Stimulated activated CD8-positive, alpha-beta memory T cell treated with anti-CD3 and anti-CD28 coated beads, Interleukin-4, amount 100 ng/mL, for 1 hour (primary cell): ENCODE measurements at places on chromosomes 11 and 22.

DNA sequence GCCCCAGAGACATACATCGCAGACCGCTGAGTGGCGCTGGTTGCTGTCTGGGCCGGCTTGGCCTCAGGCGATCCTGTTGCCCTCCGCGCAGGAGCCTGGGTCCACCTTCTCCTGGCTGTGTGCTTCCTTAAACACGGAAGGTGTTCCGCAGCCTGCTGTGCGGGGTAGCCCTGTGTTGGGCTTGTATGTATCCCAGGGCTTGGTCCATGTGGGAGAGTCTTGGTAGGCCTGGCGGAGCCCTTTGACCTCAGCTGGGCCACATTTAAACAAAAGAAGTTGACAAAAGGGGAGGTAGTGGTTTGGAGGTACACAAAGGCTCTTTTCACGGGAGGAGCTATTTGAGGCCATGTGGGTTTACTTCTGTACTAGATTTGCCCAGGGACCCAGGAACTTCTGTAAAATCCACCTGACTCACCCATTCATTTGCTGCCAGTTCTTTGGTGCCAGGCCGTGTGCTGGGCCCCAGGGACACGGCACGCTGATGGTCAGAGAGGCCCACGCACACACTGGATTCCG is 11.0 kb upstream of the GRAMD4 start:
- DNase-seq: no peak

DNA sequence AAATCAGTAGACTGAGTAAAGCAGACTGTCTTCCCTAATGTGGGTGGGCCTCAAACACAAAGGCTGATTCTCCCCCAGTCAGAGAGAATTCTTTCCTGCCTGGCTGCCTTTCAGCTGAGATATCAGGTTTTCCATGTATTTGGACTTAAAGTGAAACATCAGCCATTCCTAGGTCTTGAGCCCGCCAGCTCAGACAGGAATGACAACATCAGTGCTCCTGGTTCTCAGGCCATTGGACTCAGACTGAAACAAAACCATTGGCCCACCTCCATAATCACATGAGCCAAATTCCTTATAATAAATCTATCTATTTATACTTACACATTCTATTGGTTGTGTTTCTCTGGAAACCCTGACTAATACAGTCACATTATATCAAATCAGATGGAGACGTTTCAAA is 56.7 kb upstream of the CLPB start:
- DNase-seq: no peak

- DNase-seq: no peak
Observed at GRCh38 chr11:94546886-94547285, 3.2 kb downstream of the FUT4 start.

DNA sequence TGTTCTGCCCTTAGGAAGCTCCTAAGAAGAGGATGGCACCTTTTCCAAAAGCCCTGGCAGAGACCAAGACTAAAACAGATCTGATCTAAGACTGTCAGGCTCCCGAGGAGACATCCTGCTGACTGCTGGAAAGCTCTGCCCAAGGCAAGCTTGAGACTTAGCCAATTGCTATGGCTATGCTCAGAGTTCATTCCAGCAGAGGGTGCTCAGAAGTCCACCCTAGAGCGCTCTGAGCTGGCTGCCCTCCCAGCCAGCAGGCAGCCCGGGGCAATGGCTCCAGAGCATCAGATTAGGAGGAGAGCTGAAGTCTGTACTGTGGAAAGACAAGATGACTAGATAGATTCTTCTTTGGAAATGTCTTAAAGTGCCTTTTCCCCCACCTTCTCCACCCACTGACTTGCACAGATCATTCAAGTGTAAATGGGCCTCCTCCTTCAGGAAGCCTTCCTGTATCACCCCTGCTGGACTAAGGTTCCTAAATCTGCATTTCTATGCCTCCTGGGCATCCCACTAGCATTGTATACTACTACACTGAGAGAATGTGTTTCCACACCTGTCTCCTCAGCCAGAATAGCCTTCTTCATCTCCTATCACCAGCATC is 23.4 kb downstream of the LRRC55 start:
- DNase-seq: no peak

GRCh38 chr11:7654195-7654705 is 19.1 kb downstream of the CYB5R2 start:
- DNase-seq: no peak

GRCh38 chr22:32613773-32614392 is 139.3 kb downstream of the FBXO7 start:
- no peak for DNase-seq

DNA sequence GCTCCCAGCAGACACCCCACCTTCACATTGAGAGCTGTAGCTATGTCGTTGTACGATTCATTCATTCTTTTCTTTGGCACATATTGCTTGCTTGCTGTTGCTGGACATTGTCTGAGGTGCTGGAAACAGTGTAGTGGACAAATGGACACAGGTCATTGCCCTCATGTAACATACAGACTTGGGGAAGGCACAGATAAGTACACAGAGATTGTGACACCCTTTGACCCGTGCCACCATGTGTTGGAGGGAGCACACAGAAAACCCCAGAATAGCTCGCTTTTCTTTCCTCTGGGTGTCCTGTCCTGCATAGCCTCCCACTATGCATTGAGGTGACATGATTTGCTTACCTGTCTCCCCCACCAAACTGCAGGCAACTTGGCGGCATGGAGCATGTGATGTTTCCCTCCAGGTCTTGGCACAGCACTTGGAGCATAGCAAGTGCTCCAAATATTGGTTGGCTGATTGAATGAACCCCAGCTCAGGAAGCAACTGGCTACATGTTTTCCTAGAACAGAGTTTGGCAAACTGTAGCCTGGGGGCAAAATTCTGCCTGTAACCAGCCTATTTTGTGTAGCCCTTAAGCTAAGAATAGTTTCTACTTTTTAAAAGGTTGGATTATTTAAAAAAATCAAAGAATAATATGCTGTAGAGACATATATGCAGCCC is 30.9 kb upstream of the NECTIN1 start:
- no peak for DNase-seq

GRCh38 chr22:50439314-50439870 is 35.4 kb downstream of the SBF1 start:
- no peak for DNase-seq

- DNase-seq: no peak
Observed at GRCh38 chr11:59755701-59756557, 753 bp downstream of the STX3 start.

- DNase-seq: no peak
Observed at GRCh38 chr11:10679644-10680043, 13.9 kb downstream of the IRAG1 start.

DNA sequence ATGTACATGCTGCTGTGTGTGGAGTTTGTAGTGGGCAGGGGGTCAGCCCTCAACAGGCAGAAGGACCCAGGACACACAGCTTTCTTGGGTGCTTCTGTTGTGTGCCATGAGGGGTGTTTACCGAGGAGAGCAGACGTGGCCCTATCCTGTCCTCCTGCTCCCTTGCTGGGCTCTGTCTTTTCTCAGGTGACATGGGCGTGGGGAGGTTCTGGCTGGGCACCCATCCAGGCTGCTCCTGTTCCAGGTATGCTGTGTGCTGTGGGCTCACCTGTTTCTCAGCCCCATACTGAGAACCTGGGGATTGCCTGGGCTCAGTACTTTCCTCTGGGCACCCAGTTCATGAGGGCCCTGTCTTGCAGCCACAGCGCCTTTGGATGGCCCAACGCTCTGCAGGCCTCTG is 23.3 kb downstream of the MICALL1 start:
- no peak for DNase-seq

DNA sequence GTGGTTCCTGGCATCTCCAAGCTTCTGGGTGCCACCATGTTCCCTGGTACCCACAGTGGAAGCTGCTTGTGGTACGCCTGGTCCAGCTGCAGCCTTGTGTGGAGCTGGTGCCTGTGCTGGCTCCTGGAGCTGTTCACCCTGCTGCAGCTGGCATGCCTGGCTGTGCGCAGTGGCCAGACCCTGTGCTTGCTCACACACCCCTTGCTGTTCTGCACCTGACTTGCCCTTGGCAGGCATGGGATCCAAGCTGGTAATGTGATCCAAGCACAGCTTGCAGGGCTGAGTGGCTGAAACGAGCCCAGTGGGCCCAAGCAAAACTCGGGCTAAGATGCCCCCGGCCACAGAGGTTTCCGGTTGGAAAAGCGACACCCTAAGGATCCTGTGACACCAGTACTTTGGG is 104.7 kb upstream of the CLMP start:
- DNase-seq: no peak

GRCh38 chr11:47394322-47395222 is 13.8 kb upstream of the SLC39A13 start:
- DNase-seq: no peak

DNA sequence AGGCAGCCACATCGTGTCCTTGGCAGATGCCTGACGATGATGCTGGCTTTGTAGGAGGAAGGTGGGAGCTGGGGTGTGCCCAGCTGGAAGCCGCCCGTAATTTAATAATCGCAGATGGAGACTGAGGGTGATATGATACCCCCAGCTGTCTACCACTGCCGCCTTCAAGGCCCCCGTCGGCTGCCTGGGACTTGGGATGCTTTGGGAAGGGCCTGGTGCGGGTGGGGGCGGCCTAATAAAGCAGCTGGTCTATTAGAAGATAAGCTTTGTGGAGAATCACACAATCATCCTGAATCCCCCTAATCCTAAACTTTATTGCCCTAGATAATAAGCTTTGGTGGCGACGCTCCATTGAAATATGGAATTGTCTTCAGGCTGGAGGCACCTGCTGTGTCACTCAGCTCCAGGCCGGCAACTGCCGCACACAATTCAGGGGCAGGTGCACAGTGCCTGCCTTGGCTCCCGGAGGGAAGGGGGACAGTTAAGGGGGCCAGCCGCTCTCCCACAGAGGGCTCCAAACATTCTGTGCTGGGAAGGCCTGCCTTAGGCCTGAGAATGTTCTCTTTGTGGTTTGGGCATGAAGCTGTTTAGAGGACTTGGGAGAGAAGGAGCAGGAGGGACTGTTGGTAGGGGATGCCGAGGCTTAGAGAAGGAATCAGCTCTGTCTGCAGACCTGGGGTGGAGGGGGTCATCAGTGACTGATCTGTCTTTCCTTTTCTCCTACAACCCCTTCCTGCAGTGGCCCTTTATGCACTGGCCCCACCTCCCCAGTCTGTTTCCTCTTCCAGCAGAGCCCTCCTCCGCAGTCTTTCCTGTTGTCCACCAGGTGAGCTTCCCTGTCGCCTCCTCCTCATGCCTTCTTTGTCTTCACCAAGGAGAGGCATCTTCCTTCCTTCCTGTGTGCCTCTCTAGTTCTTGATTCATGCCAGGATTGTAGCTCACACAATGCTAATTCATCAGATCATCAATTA is 65.3 kb downstream of the ARL14EP start:
- no peak for DNase-seq

DNA sequence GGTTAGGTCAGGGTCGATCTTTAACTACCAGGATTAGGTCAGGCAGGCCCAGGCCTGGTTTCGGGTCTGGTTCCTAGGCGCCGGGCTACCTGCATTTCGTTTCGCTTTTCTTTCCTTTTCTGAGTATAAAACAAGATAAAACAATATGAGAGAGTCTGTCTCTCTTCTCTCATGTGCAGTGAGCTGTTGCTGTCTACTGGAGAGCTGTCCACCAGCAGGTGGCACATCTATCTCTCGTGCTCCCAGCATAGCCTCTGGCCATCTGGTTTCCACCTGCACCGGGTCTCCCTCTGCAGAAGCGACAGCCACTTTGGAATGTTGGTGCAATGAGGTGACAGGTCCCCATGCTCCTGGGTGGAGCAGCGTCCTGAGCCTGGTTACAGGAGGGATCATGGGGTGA is 27.6 kb downstream of the RIBC2 start:
- no peak for DNase-seq

DNA sequence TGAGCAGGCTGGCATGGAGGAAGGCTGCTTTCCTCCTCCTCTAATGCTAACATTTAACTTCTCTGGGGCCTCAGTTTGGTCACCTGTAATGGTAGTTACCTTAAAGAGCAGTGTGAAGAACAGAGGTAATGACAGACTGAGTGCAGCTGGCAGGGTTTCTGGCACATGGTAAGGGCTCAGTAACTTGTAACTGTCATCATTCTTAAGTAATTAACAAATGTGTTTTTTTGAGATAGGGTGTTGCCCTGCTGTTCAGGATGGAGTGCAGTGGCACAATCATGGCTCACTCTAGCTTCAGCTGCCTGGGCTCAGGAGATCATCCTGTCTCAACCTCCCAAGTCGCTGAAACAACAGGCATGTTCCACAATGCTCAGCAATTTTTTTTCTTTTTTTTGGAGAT is 242.0 kb upstream of the SYN3 start:
- no peak for DNase-seq

GRCh38 chr11:2574553-2575535 is 125.0 kb downstream of the KCNQ1OT1 start:
- no peak for DNase-seq

GRCh38 chr11:64638018-64638665 is 47.1 kb downstream of the SLC22A12 start:
- no peak for DNase-seq

DNA sequence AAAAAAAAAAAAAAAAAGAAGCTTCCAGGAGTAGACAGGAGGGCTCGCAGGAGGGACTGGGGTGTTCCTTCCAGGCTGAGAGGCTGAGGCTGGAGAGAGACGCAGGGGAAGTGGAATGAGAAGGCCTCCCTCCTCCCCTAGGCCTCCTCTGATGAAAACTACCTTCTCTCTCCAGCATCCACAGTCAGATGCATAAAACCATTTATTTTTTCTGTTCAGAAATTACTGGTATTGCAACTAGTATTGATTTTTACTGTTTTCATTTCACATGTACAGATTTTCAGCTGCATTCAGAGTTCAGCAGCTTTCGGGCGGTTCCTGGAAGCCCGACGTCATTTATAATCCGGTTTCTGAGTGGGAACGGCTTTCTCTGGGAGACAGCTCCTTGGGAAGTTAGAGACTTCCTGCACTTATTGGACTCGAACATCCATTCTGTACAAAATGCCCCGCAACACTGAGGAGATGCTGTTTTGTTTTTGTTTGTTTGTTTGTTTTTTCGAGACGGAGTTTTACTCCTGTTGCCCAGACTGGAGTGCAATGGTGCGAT is 6.9 kb upstream of the NFAM1 start:
- no peak for DNase-seq

DNA sequence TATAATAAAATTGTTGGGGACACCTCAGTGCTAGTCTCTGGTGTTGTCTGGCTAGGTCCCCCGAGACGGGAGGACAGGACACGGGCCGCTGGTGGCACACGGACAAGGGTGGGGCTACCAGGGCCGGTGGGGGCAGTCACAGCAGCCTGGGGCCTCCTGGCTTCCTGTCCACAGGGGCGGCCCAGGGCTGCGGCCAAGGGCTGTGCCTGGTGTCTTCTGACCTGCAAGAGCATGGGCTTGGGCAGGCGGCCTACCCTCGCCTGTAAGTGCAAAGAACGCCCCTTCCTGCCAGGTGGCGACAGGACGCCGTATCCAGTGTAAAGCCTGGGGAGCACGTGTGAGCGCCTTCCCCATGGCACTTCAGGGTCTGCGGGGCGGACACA is 3.6 kb downstream of the LRFN4 start:
- DNase-seq: no peak

GRCh38 chr11:1299621-1300020 is 9.8 kb downstream of the TOLLIP start:
- no peak for DNase-seq
